ENCODE measurements at places on chromosomes 11 and 22.

DNA sequence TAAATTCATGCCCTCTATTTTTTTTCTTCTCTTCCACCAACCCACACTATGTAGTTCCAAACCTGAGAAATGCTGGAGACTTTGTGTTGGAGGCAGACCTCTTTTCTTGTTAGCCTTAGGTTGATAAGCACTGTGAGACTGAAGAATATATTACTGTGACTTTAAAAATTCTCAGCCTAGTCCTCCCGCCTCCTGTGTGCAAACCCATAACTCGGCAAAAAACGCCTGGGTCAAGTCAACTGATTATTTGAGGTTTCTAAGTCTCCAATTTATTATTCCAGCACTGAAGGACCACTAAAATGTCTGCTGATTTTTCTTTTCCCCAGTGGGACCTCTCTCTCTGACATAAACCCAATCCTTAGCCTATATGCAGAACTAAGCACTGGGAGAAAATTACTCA, 1946.0 kb upstream of the RAG2 start:
- no peak for DNase-seq

GRCh38 chr22:30094804-30095203, 14.5 kb downstream of the HORMAD2 start:
- no peak for DNase-seq

- DNase-seq: no peak
These were observed 12.7 kb upstream of the TNNT3 start for GRCh38 chr11:1906611-1907423.

GRCh38 chr11:104564921-104565582, 333.2 kb downstream of the CASP12 start:
- DNase-seq: no peak

DNA sequence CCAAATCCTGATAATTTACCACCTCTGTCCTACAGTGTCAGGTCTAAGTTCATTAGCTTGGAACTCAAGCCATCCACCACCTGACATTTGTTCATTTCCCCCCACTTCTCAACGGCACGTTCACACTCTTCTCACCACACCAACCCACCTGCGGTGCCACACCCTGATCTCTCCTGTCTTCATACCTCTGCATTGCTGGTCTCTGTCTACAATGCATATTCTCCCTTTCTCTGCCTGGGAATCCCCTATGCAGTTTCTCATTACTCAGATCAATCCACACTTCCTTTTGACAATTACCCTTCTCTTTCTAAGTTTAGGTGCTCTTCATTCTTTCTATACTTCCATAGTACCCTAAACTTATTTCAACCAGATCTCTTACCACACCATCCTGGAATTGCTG, 20.4 kb upstream of the EMSY start:
- DNase-seq: no peak

GRCh38 chr11:86938900-86939880, 16.0 kb downstream of the FZD4 start:
- DNase-seq: peak; percentile 57

DNA sequence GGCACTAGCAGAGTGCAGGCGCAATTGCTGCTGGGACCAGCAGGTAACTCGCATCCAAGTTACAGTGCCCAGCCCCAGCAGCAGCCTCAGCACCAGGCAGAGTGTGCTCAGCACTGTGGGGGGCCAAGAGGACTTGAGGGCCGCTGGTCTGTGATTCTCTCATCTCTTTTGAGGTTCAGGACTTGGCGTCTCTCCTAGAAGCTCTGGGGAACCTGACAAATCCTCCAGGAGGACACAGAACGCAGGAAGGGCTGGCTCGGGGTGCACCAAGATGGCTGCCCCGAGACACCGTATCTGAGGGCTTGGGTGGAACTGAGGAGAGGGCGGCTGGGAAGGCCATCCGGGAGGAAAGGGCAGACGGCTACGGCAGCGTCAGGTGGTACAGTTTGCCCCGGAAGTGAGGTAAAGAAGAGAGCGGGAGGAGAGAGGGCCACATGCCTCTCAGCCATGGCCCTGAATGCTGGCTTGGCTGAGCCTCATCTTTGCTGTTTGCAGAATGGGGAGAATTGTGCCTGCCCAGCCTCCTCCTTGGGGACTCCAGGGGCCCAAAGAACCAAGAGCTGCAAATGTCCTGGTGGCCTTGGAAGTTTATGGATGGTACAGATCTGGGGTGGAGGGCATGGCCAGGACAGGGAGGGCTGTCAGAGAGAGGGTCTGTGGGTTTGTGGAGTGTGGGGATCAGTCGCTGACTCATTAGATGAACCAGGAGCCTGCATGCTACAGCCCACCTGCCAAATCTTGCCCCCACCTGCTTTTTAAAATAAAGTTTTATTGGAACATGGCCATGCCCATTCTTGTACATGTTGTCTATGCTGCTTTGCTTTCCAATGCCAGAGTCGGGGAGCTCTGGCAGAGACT, 78.0 kb downstream of the MYEOV start:
- no peak for DNase-seq

DNA sequence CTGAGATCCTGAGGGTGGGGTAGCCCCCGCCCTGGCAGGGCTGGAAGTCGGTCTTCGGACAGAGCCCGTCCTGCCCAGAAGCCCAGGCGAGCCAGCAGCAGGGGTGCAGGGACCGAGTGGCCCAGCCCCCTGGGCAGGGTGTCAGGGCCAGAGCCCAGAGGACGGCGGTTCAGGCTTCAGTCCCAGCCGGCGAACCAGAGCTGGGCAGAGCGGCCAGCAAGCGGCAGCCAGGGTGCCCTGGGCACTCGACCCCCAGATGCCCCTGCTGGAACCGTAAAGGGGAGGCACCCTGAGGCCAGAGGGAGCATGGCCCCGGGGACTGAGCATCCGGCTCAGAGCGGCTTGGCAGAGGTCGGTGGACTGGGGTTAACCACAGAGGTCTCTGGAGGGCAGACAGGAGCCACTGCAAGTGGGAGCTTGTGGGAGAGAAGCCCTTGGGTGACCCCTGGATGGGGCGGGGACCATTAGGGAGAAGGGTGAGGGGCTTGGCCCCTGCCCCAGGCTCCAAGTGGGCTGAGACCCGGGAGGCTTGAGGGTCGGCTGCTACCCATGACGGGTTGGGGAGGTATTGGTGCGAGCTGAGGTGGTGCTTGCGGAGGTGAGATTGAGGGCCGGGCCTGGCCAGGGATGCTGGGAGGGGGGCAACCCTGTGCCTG, 15.9 kb downstream of the LSP1 start:
- DNase-seq: no peak

DNA sequence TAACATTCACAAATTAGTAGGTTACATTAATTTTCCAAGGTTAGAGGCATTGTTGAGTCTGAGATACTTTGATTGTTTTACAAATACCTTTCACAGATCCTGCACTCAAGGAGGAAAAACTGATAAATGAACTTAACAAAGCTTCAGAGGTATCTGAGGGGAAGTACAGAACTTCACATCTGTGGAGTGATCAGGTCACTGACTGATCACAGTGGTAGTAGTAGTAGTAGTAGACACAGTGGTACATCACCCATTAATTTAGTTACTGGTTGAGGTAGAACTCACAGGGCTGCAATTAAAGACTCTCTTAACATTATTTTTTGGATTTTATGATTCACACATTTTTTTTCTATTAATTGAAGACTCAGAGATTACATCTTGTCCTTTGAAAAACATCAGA, 56.7 kb downstream of the DCUN1D5 start:
- DNase-seq: no peak

DNA sequence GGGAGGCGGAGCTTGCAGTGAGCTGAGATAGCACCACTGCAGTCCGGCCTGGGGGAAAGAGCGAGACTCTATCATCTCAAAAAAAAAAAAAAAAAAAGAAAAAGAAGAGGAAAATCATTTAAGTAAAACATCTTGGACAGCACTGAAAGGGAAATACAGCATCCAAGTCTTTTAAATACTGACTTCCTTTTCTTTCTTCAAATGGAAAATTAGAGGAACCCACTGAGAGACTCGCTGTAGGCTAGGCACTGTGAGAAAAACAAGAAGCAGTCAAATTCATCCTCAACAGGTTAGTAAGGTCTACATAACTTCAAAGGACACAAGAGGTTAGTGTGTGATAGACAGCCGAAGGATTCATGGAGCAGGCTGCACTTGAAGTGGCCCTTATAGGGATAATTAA, 243.7 kb downstream of the BLID start:
- DNase-seq: no peak

GRCh38 chr11:899724-900123, 10.9 kb downstream of the CHID1 start:
- DNase-seq: no peak

- DNase-seq: no peak
These were observed 60.8 kb downstream of the FBLN1 start for GRCh38 chr22:45563362-45564040.

DNA sequence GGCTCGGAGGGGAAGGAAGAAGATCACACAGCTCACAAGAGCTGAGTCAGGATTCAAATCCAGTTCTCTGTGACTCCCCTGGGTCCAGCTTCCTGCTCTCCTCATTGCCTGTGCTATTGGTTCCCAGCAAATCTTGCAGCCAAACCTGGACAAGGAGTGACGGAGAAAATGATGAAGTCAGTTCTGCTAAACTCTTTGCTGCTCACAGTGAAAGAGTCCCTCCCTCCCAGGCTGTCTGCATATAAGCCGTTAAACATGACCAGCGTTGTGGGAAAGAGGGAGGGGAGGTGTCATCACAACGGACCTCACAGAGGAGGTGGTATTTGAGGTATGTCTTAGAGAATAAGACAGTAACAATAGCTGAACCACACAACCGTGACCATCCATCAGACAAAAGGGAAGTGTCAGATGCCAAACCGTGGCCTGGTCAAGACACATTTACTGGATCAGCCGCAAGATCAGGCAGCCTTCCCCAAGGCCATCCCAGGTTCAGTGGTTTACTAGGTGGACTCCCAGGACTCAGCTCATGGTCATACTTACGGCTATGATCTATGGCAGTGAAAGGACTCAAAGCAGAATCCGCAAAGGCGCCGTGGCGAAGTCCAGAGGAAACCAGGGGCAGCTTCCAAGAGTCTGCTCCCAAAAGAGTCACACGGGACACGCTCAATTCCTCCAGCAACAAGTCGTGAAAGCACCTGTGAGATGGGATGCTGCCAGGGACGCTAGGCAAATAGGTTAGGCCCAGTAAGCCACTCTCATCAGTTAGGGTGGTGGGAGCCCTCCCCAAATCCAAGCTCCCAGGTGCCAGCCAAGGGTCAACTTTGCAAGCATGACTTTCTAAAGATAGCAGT, 2.8 kb upstream of the CYTH4 start:
- no peak for DNase-seq

DNA sequence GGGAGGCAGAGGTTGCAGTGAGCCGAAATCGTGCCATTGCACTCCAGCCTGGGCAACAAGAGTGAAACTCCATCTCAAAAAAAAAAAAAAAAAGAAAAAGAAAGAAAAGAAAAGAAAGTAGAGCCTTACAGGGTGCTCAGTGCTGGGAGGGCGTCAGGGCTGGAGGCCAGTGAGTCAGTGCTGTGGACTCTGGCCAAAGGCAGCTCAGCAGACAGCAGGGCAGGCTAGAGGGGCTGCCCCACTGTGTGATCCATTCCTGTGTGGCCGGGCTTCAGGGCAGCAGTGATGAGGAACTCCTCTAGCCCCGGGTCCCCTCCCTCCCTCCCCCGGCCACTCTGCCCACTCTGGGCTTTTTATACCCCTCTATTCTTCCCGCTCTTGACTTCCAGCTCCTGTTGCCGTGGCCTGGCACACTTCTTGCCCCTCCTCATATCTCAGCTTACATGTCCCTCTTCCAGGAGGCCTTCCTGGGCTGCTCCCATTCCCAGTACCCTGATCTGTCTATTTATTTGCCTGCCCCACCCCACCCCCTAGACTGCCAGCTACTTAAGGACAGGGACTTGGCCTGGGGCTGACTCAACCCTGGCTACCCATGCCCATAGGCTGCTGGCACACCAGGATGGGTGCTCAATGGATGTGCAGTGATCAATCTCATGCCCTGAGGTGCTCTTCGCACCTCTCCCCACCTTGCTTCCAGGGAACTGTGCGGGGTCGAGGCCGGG, 10.1 kb downstream of the SYT12 start:
- no peak for DNase-seq

- DNase-seq: no peak
These were observed 342.5 kb downstream of the LRRC4C start for GRCh38 chr11:41116970-41117369.

DNA sequence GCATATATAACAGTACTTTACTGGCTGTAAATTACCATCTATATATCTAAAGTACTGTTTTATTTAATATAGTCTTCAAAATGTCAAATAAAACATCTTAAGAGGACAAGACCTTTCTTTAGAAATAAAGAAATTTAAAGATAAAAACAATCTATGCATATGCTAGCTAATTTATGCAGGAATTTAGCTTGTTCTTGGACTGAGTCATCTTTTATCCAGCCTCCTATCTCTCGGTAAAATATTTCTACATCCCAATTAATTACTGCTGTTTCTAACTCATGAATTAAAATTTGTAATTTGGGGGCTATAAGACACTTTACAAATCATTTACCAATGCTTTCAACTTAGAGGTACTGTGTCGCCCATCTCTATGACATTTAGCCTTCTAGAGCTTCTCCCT, 72.8 kb upstream of the DDI1 start:
- DNase-seq: no peak

DNA sequence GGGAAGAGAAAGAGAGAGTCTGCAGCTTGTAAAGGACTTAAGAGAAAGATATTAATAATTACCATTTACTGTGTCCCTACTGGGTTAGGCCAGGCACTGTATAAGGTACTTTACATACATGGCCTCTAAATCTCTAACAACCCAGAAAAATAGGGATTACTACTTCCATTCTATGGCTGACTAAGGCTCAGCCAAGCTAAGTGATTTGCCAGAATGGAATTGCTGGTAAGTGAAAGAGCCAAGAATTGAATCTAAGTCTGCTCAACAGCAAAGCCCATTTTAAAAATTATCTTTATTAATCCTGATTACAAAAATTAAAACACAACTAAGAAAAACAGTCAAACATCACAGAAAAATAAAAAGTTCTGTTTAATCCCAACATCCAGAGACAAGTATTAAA, 21.4 kb downstream of the XRRA1 start:
- DNase-seq: no peak

DNA sequence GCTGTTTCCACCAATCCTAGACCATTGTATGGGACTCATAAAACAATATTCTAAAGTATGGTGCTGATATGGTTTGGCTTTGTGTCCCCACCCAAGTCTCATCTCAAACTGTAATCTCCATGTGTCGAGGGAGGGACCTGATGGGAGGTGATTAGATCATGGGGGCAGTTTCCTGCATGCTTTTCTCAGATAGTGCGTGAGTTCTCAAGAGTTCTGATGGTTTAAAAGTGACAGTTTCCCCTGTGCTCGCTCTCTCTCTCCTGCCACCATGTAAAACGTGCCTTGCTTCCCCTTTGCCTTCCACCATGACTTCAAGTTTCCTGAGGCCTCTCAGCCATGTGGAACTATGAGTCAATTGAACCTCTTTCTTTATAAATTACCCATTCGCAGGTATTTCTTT, 29.2 kb upstream of the FEZ1 start:
- DNase-seq: no peak

Data from Panc1 (cell line).